ENCODE measurements at places on chromosomes 1 and 21. TPM values are rescaled to one million over a fixed set of nuclear protein-coding genes. Genes with fewer than 3 reads are reported as not detected.

The CD34 gene
- 10.8 TPM for total RNA-seq

The RAD54L gene
- total RNA-seq = 69.9 TPM

The IL10 gene
- total RNA-seq = not detected

The SYNJ1 gene
- total RNA-seq = 9.8 TPM

The PHLDA3 gene
- total RNA-seq = 31.1 TPM

The CELA3A gene
- total RNA-seq = not detected

The C4BPA gene
- 4.4 TPM for total RNA-seq

The IRF6 gene
- total RNA-seq = 78.0 TPM

The HOOK1 gene
- total RNA-seq = 32.7 TPM

The CTTNBP2NL gene
- 44.6 TPM for total RNA-seq

The FLG2 gene
- total RNA-seq = not detected

The PRAMEF17 gene
- total RNA-seq = not detected

The OPTC gene
- total RNA-seq = not detected

The AGRN gene
- 25.4 TPM for total RNA-seq

The HMCN1 gene
- 1.6 TPM for total RNA-seq

The RHOU gene
- 33.3 TPM for total RNA-seq

The SDHB gene
- 172 TPM for total RNA-seq

The DPT gene
- total RNA-seq = 25.8 TPM

The KRTAP22-1 gene
- total RNA-seq = not detected

The C8B gene
- not detected for total RNA-seq

Data from transverse colon (tissue), 4 donors.